ENCODE measurements at places on chromosomes 13 and 19. TPM values are rescaled to one million over a fixed set of nuclear protein-coding genes. Genes with fewer than 3 reads are reported as not detected.

GRCh38 chr13:110466266-110466915, 95.1 kb downstream of the RAB20 start:
- no peak for DNase-seq

The TSHZ3 gene
- total RNA-seq = 9.3 TPM

The GRAMD1A gene
- 152 TPM for total RNA-seq

DNA sequence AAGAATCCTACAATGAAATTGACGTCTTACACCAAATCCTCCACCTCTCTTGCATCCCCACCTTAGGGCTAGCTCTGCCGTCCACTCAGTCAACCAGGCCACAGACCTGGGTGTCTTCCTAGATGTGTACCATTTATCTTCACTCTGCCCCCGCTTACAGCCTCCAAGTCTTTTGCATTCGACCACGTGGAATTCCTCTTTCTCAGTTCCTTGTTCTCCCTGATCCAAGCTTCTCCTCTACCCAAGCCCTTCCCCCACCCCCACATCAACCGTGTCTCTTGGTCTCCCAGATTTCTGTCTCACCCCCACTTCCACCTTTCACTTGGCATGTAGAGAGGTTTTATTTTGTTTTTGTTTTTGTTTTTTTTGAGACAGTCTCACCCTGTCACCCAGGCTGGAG, 1.2 kb upstream of the DMWD start:
- DNase-seq = no peak

The LGALS7 gene
- not detected for total RNA-seq

The ZNF805 gene
- 14.8 TPM for total RNA-seq

Data from H1 (cell line).